ENCODE measurements at places on chromosomes 4 and X. TPM values are rescaled to one million over a fixed set of nuclear protein-coding genes. Genes with fewer than 3 reads are reported as not detected.

GRCh38 chr4:140250989-140251552, 97.1 kb upstream of the MAML3 start:
- DNase-seq = no peak

GRCh38 chr4:17189401-17189720, 290.9 kb upstream of the LDB2 start:
- no peak for DNase-seq

The UNC5C gene
- 0.11 TPM for total RNA-seq

The PRRG3 gene
- not detected for total RNA-seq

The PPP2R3B gene
- total RNA-seq = 23.6 TPM

The PDZD4 gene
- 1.7 TPM for total RNA-seq

DNA sequence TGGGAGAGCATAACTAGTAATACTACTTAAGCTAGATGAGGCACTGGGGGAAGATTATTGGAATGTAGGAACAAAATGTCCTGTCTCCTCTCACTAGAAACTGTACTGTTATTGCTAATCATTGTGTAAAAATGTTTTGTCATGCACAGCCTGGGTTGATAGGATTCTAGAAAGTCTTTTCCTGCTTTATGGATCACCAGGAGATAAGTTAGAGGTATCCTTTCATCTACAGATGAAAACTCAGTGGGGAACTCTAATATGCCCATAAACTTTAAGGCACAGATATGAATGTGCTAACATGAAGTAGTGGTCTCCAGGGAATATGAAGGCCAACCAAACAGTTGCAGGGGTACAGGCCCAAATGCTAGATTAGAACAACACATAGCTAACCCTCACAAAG, 57.5 kb downstream of the SRPX start:
- no peak for DNase-seq

Data from LHCN-M2 (cell line).